Activated CD8-positive, alpha-beta T cell treated with anti-CD3 and anti-CD28 coated beads for 36 hours (primary cell): ENCODE measurements at places on chromosomes 5 and 9. TPM values are rescaled to one million over a fixed set of nuclear protein-coding genes. Genes with fewer than 3 reads are reported as not detected.

DNA sequence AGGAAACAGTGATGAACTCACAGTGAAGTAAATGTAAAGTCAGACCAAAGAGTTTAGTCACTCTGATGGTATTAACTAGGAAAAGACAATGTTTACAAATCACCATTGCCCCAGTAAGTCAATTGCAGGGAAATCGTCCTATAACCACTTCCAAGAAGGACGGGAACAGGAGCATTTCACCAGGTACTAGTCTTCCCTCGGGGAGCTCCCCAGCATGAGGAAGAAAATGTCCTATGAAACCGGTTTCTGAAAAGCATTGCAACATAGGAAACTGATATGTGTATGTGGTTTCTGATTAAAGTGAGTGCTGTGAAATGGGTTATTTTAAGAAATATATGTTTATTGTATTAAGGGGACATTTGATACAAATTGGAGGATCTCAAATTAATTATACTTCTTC is 626.7 kb upstream of the ADAMTS16 start:
- no peak for DNase-seq

Gene PCDHGA12
- not detected for total RNA-seq

Gene TAF11L10
- total RNA-seq = not detected

DNA sequence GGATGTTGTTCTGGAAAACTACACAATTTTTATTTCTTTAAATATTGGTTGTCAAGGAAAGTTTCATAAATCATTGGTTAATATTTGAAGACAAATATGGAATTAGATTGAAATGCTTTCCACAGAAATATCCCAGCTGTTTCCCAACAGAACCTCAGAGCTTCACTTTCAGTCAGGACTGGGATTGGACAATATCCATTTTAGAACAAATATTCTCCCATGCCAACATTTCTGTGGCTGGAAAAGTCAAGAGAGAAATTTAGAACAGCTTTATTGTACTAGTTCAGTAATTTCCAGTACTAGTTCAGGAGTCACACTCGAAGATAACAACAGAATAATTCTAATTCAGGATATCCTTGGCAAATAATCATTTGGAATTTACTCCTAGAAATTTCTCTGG is 116.1 kb upstream of the TUT7 start:
- DNase-seq = no peak

Gene KCNMB1
- total RNA-seq = not detected

DNA sequence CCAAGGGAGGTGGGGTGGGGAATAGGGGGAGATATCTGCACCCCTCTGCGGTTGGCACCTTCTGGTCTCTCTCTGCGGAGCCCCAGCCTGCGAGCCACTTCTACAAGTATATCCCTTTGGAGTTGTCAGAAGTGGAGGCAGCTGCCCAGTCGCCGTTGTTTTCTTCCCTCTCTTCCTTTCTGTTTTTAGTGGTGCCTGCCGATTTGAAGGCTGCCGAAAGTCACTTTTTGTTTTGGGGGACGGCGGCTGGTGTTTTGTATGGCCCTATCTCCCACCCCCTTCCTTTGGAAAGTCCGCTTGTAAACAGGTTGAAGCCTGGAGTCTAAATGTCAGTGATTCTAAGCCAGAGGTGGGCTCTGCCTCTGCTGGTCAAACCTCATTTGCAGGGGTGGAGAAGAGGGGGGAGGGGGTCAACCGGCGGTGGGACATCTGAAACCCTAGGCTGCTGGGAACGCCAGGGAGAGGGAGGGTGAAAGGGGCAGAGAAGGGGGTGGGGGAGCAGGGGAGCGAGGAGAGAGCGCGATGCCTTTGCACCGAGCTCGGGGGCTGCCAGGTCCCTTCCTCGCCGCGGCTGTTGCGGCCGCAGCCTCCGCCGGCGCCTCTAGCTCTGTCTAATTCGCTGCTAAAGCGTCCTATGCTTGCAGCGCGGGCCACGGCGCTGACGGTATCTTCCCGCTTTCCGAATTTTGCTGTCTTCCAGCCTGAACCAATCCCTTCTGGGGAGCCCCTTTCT is at the start of gene FGF10:
TSS of gene FGF10 (minus strand) at position 331 of the 733 bp plus-strand sequence. CDS start 738 bp downstream, outside the sequence.
- DNase-seq = no peak

Gene IFNA17
- not detected for total RNA-seq

GRCh38 chr9:127942216-127943010 is 4.8 kb upstream of the DPM2 start:
- DNase-seq = peak; percentile 67

Gene OR1J2
- not detected for total RNA-seq

DNA sequence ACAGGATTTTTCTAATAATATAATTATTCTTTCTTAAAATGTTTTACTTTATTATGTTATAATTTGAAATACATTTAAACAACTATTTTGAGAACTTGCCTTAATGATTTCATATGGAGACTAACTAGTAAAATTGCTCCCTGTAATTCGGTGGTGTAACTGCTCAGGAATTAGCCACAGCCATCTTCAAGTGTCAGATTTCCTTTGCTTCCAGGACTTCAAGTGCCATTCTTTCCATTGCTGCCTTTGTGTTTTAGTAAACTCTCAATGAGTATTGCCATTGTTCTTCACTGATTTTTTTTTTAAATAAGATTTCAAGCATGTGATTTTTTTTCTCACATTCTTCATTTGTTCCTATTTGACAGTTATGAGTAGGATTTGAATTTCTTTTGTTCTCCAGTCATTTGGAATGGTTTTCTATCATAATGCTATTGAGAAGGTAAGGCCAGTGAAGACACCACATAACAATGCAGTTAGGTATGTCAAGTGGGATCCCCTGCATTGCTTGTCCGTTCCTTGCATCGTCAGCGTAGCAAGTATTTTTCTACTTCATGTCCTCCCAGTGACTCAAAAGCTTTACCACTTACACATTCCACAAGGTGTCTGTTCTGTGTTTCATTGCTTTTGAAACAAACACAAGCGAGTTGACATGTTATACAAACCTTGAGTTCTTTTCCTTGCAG is 83.7 kb downstream of the LNPEP start:
- DNase-seq = no peak

- no peak for DNase-seq
Observed at GRCh38 chr9:113482991-113483675, 19.6 kb downstream of the RGS3 start.

GRCh38 chr5:154228696-154229095 is 38.2 kb downstream of the GALNT10 start:
- DNase-seq = no peak

GRCh38 chr5:156477196-156477595 is 150.2 kb downstream of the SGCD start:
- DNase-seq = no peak

Gene HAVCR1
- total RNA-seq = 0.54 TPM

Gene C5orf52
- total RNA-seq = not detected

- no peak for DNase-seq
Observed at GRCh38 chr9:100670719-100671118, 92.8 kb downstream of the CAVIN4 start.

GRCh38 chr5:146761811-146762210 is 116.7 kb downstream of the PPP2R2B start:
- DNase-seq = no peak

Gene CTXN3
- total RNA-seq = not detected

Gene ZNF484
- 6.2 TPM for total RNA-seq

Gene SPAG8
- total RNA-seq = 0.63 TPM

DNA sequence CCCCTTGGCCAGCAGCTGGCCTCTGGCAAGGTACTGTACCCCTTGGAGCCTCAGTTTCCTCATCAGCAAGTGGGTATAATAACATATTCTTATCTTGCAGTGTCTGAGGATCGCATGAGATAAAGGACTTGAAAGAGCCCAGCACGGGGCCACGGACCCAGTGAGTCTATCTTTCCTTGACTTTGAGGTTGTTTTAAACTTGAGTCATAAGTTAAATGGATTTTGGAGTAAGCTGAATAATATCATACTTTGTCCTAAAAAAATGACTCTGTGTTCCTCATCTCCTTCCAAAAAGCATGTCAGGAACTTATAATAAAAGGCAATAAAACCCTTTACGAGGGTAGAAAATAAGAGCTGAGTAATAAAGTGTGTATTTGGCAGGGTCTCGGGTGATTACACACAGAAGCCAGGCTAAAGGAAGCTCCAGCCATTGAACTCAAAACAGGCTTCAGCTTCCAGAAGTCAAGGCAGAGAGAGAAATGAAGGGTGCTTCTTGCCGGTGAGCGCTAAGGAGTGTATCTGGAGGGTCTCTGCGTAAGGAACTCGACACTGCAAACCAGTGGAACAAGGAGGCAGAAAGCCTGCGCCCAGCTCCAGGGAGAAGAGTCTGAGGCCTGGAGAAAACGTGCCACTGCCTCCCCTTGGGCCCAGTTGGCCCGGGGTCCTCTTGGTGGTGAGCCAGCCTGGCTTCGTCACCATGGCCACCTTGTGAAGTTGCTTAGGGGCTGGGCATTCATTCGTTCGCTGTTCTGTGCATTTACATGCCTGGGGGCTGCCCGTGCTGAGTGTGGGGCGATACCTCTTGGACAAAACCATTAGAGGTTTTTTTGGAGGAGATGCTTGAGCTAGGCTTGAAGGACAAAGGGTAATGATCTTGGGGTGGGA is 72.4 kb upstream of the PHYKPL start:
- DNase-seq = no peak

Gene PCDHB15
- total RNA-seq = not detected

- no peak for DNase-seq
Observed at GRCh38 chr9:13778631-13779030, 499.1 kb upstream of the MPDZ start.

DNA sequence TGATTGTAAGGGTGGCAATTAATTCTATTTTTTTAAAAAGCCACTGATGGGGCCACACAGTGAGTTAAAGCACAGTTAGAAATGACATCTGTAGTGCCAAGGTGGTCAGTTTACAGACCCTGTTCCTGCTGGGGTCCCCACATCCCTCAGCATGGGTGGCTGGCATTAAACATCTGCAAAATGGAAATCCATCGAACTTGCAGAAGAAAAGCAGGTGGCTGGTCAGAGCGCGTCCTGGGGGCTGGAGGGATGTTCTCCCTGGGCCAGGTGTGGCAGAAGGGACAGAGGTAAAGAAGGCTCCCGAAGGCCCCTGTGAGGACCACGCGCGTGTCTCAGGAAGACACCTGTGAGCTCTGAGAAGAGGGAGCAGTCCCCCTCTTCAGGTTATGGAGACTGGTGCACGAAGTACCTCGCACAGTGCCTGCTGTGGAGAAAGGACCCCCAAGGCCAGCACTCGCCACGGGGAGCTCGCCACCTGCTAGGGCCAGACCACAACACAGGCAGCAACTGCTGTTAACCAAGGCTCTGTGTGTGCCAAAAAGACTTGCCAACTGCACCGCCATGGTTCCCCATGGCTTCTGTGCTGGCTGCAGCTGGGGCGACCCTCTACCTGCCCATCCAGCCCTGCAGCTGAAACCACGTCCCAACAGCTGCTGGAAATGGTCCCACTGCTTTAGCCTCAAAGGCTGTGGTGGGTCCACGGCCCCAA is 65.2 kb downstream of the RASGEF1C start:
- DNase-seq = no peak

Gene COL23A1
- 0.11 TPM for total RNA-seq

DNA sequence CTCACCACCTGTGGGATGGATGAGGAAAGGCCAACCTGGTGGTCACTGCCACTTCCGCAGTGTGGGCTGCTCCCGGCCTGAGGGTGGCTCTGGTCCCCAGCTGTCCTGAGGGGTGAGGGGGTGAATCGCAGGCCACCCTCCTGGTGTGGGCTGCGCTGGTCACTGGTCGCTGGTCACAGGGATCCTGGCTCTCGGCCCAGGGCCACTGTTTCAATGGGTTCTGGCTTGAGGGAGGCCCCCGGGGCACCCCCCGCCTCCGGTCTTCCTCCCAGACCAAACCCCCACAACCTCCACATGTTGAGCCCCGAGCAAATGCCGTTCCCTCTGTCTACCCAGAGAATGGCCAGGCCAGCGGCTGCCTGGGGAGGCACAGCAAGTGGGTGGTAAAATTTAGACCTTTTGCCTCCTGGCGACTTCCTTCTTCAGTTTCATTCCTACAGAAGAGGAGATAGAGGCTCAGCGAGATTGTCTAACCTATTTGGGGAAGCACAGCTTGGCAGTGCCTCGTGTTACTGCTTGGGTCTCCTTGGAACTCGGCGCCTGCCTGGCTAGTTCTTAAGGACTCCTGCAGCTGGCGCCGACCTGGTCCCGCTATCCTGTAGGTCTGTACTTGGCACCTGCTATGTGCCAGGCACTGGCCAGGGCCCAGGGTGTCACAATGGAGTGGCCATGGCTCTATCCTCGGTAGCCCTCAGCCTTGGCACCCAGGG is 48.2 kb downstream of the RXRA start:
- no peak for DNase-seq

DNA sequence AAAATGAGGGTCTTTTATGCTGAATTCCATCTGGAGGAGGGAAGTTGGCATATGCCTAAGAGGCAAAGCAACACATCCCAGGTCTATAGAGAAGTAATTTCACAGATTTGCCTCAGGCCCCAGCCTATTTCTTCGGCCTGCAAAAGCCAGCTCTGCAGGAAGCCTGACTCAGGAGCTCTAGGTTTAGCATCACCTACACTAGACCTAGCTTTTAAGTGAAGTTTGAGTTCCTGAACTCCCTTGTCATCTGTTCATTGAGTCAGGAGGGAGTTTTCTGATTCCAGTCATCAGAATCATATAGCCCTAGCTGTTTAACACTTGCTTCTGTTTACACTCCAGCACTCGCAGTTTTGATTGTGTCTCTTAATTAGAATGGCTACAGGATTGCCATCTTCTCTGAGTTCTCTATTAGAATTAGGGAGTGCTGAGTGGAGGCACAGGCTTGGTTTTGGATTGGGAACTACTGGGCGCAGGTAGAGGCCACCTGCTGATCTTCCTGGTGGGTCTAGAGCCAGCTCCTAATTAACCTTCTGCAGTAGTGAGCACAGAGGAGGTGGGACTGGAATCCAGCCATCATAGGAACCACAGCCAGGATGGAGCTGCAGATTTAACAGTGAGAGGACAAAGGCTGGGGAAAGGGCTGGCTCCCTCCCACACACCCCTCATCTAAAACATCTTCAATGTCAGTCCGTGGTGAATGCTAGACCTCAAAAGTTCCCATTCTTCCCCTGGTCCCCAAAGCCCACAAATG is 179.5 kb downstream of the TRIO start:
- DNase-seq = no peak

DNA sequence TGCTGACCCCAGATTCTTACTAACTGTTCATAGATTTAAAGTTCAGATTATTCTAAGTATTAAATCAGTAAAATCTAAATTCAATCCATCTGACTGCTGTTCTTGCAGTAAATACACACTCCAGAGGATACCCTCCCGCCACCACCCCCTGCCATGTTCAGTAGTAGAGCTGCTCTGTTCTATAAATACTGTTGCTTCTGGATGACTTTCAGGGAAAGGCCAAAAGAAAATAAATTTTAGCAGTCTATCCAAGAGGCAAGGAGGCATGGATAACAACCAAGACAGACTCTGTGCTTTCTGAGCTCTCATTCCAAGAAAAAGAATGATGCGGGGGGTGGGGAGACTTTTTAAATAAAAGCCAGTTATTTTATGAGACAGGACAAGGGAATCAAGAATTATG is 115.1 kb downstream of the ADAMTS6 start:
- no peak for DNase-seq
